ENCODE measurements at places on chromosomes 1 and 21.

DNA sequence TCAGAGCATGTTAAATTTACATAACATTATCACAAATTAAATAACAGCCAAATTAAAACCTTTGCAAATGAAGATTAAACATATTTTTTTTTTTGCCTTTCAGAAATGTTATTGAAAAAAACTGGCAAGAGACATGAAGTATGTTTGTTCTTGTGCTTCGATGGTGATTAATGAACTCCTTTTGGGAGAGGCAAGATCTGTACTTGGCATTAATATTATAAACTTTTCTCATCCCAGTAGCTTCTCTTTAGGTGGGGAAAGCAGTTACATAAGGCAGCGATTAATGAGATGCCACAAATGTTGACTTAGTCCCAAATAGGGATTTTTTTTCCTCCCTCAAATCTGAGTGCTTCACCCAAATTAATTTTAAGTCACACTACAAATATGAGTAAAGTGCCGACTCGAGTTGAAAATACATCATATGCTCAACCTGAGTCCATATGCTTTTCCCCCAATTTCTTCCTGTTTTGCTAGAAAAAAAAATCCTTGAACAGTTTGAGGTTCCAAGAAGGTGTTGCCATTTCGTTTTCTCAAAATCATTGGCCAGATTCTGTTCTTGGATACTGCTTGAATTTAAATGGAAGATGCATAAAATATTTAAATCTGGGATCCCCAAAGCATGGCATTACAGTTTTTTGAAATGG lies 294.5 kb downstream of the VAV3 start:
- no peak for DNase-seq

GRCh38 chr1:223650465-223650864 lies 15.0 kb downstream of the CAPN8 start:
- DNase-seq: no peak

DNA sequence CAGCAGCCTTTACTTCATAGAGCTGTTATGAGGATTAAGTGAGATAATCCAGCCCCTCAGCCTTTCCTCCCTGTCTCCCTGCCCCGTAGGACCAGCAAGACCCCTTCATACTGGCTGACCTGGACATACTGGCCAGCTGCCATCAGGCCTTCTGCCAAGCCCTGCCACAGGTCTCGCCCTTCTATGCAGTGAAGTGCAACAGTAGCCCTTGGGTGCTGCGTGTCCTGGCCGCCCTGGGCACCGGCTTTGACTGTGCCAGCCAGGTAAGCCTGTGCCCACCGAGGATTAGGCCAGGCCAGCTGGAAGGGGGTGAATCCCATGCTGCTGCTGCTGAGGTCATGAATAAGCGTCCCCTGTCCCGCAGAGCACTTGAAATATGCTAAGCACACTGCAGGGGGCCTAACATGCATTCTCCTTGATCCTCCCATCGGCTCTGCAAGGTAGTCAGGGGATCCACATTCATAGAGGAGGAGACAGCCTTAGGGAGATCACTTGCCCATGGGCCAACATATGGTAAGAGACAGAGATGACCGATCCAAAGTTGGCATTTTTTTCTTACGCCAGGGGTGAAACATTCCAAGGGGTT lies 73.3 kb upstream of the TINAGL1 start:
- DNase-seq: no peak

- no peak for DNase-seq
These were observed 122.2 kb downstream of the POU2F1 start for GRCh38 chr1:167342846-167343245.

DNA sequence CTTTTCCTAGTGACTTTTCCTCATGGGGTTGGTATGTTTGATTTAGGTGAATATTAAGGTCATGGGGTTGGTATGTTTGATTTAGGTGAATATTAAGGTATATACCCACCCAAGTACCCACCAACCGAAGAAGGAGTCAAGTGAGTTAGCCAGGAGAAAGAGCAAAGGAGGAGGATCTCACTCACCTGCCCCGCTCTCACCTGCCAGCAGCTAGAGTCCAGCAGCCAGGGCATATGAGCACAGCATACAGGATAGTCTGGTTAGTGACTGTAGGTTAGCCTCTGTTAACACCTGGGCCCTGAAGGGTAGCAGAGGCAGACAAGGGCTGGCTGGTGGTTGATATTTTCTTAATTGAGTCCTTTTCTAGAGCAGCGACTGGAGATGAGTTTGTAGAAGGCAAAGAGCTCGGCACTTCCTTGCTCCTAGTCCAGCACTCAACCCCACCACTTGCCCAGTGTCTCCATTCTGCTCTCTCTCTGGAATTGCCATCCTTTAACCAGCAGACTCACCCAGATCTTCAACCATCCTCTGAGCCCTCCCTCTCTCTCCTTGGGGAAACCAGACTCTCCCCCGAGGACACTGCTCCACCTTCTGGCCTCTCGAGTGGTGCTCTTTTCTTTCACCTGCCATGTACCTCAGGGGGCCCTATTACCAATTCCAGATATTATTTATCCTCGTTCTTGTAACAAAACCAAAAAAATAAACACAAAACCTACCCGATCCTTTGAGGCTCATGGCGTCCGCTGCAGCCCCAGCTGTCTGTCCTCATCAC lies 16.3 kb upstream of the DESI2 start:
- no peak for DNase-seq

GRCh38 chr1:180433873-180434272 lies 68.5 kb downstream of the ACBD6 start:
- no peak for DNase-seq
